ENCODE measurements at places on chromosomes 11 and 22.

- no peak for DNase-seq
These were observed 698 bp upstream of the ANAPC15 start for GRCh38 chr11:72112978-72113808.

DNA sequence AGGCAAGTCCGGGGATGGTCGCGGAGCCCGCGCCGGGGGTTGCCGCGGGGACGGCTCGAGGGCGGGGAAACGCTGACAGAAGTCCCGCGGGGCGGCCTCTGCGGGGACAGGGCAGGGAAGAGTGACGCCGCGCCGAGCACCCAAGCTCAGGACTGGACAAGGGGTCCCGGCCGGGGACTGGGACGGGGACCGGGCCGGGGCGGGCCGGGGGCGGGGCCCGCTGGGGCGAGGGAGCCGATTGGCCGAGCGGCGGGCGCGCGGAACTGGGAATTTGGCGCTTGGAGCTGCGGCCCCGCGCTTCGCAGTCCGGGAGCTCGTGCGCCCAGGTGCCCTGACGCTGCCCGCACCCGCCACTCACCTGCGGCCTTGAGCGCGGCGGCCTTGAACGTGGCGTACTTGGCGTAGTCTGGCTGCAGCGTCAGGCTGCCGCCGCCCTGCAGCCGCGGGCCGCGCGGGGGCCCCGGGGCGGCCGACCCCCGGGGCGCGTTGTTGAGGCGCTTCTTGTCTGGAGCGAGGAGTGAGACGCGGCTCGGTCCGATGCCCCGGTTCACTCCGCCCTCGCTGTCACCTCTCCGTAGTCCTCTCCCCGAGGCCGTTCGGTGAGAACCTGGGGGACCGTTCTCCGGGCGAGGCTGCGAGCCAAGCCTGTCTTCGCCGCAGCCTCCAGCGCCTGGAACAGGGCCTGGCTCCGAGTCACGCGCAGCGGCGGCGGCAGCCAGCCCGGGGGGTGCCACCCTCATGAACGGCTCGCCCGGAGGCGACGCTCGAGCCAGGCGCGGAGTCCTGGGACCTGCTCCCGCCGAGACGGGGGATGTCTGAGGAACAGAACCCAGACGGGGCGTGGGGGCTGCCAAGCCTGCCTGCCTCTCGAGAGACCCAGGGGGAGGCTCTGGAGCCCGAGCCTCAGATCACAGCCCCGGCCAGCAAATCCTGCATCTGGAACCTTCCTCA is 4.5 kb downstream of the SHISA8 start:
- no peak for DNase-seq

DNA sequence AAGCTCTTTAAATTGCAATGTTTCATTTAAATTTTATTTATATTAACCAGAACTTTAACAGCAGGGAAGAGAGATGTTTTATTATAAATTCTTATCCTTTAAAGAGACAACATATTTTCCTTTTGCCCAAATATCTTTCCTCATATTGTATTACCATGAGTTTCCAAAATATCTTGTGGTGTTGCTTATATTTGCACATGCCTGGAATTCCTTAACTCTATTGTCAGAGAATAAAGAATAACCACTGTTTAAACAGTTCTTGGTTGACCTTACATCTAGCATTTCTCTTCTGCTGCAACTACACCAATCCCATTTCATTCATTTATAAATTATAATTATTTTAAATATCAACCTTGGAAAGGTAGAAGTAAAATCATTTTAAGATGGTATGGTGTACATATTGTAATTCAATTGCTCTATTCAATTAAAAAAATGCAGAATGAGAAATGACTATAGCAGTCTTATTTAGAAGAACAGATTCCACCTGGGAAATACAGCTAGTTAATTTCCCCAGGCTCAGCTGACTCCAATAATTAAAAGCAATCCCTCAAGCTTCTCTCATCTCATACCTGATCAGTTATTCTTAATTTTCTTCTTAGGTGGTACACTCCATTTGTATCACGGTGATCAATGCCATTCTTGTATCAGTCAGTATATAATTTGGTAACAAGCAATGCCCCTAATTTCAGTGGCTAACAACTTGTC is 923.3 kb downstream of the KCNA4 start:
- no peak for DNase-seq

DNA sequence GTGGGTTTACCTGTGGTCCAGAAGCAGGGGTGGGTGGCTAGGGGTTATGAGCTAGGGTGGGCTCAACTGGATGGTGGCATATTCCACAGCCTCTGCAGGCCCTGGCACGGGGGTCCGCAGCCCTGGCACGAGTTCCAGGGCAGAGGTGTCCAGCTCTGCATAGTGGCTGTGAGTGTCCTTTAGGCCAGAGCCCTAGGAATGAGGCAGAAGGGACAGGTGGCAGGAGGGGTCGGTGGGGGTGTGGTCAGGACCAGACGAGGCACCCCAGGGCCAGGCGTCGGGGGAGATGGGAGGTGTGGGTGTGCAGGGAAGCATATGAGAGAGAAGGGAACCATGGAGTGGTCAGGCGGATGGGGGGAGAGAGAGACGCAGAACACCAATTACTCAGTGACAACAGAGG is 99.9 kb downstream of the NECTIN1 start:
- DNase-seq, result no peak

DNA sequence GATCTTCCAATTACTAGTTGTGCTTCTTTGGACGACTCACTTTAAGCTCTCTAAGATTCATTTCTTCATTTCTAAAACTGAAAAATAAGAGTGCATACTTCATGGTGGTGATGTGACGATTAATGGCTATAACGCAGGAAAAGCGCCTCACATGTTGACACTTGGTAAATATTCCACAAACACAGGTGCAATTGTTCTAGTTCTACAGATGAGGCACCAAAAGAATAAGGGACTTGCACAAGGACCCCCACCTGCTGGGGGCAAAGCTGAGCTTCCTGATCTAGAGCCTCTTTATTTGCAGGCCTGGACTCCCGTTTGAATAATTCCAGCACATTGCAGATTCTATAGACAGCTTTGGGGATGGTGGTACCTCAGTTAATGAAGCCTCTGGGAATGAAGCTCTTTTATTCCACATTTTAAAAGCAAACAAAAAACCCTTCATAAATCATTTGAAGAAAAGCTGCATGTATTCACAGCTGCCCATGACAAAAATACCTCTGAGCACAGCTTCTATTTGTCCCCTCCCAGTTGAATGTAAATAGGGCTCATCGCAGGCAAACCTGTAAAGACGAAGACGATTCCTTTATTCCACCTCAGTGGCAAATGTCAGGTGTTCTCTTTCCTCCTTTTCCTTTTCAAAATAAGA is 14.9 kb upstream of the CADM1 start:
- DNase-seq, result no peak

DNA sequence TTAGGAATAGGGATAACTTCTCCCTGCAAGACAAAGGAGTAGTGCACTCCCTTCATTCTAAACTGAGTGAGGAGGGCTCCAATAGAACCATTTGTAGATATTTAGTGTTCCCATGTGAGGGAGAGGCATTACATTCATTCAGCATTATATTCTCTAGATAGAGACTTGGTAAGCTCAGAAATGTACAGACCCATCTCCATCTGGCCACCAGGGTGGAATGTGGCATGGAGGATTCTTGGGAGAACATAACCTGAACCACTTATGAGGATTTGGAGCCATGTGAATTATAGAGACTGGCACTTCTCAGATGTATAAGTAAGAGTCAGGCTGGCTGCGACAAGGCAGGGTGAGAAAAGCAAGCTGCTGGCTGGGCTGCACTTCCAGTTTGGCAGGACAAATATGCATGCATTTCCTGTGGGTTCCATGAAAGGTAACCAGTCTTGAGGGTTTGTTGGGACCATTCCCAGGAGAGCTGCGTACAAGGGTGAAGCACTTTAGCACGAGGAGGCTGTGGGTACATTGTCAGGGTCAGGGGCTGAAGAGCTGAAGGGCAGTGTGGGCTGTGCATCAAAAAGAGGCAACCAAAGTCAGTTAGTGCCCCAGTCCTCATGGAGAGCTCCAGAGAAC is 9.2 kb downstream of the RRP8 start:
- no peak for DNase-seq

- no peak for DNase-seq
These were observed 1.6 kb downstream of the IPO7 start for GRCh38 chr11:9386086-9386485.
